Activated CD4-positive, alpha-beta T cell treated with anti-CD3 and anti-CD28 coated beads, Interleukin-2, Interleukin-4, amounts not matched to agents 100 ng/mL and 50 ng/mL, durations not matched to agents 16 hours and 8 hours (primary cell): ENCODE measurements at places on chromosomes 3 and 15.

DNA sequence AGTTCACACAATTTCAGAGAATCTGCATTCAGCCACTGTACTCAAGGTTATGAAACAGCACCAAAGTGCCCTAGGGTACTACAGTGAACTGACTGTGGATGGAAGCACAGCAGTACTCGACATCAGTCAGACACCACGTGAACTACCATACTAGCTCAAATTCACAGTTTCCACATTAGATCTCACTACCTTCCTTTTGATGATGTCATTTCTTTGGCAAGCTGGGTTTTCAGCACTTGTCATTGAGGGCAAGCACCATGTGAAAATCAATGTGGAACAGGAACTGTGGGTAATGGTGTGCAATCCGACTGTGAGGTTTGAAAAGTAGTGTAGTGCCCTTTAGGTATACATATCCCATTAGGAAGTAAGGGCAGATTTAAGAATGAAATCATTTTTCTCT is 110.5 kb upstream of the BFSP2 start:
- no peak for DNase-seq

DNA sequence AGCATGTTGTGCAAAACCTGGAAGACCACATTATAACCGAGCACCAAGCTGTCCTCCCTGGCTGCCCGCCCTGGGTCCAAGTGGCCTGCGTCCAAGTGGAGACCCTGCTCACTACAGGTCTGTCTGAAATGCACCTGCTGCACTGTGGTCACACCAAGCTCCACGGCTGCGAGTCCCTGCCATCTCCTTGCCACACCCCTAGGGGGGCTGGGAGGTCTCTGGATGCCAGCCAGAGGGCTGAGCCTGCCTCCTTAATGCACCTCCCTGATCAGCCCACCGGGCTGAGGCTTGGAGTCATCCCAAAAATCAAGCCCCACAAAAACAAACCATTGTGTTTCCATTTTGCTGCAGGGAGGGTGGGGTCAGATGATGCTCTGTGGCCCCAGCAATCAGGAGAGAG is 187.1 kb downstream of the MEGF11 start:
- DNase-seq = no peak

DNA sequence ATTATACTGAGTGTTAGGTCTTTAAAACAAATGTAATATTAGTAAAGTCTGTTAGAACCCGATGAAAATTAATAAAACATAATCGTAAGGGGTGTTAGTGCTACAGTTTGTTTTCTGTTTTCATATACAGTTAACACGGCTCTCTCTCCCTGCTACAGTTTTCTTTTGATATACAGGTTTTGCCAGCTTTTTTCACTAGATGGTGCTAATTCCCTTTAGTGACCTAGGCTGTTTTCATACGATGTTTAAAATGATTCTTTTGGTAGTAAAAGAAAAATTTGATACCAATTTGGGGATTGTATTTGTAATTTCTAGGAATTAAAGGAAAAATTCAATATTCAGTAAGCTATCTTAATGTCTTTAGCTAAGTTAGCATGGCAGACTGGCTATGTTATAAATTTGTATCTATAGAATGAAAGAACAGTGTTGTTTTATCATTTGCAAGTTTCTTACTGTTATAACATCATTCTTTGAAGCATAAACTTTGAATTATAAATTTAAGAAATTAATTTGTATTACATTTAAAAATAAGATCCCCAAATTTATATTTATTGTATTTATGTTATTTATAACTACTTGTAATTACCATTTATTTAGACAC is 11.5 kb downstream of the APH1B start:
- DNase-seq = peak; percentile 50

GRCh38 chr3:8839607-8840325 is 70.4 kb upstream of the OXTR start:
- no peak for DNase-seq

GRCh38 chr15:100997442-100997841 is 78.3 kb downstream of the LRRK1 start:
- no peak for DNase-seq

DNA sequence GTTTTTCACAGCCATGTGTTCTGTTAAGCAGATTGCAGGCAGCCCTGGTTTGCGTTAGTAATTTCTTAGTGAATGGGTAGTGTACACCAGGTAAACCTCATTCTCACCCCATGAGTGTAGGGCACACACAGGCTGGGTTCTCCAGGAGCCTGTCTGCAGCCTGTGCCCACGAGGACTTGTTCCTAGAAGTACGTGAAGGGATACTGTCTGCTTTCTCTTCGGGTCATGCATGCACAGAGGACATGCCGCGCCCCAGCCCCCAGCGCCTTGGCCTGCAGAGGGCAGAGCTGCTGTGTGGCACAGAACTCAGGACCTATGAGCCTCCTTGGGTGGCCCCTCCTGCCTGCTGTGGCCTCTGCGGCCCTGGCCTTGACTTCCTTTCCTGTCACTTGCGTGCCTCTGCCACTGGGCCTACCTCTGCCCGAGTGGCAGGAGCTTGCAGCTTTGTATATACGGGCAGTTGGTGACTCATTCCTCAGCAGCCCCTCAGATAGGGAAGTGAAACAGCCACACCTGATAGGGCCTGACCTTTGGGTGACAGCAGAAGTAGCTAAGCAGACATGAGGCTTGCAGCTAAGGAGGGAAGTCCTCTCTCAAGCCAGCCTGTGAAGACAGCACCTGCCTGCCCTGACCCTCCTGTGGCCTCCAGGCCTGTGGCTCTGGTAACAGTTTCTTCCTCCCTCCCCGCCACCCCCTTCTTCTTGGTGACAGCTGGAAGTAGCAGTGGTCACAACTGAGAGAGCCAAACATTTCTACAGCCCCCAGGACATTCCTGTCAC is 19.5 kb downstream of the PPCDC start:
- peak; percentile 86 for DNase-seq

GRCh38 chr15:26438316-26438715 is 334.6 kb downstream of the GABRB3 start:
- DNase-seq = no peak

GRCh38 chr15:100340721-100341238 is 995 bp downstream of the ADAMTS17 start:
- no peak for DNase-seq

GRCh38 chr3:110938629-110939028 is 133.0 kb upstream of the NECTIN3 start:
- DNase-seq = no peak

DNA sequence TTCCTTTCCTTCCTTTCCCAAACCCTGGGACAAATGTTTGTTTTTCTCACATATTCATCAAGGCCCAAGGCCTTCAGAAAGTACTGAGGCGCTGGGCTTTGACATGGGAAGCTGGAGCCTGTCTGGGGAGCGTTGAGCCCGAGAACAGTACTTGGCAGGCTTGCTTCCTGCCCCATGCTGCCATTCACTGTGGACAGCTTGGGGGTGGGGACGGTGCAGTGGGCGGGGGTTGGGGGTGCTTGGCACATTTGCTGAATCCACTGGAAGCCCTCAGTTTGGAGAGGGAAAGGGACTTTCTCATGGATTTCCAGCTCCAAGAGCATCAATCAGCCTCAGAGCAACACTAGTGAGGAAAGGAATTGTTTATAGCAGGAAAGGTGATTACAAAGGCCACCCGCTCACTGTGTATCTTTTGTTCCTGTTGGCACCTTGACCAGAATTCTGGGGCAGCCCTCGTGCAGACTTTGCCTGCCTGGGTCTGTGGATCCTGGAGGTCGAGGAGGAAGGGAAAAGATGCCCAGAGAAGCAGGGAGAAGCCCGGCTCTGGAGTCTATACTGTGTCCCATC is 199.8 kb upstream of the RGMA start:
- no peak for DNase-seq

- DNase-seq = no peak
Observed at GRCh38 chr3:119494597-119494996, 3.8 kb upstream of the TIMMDC1 start.

GRCh38 chr15:40594429-40594836 is 384 bp downstream of the KNL1 start:
- DNase-seq = no peak

- DNase-seq = no peak
Observed at GRCh38 chr3:5005367-5005766, 26.1 kb downstream of the BHLHE40 start.

DNA sequence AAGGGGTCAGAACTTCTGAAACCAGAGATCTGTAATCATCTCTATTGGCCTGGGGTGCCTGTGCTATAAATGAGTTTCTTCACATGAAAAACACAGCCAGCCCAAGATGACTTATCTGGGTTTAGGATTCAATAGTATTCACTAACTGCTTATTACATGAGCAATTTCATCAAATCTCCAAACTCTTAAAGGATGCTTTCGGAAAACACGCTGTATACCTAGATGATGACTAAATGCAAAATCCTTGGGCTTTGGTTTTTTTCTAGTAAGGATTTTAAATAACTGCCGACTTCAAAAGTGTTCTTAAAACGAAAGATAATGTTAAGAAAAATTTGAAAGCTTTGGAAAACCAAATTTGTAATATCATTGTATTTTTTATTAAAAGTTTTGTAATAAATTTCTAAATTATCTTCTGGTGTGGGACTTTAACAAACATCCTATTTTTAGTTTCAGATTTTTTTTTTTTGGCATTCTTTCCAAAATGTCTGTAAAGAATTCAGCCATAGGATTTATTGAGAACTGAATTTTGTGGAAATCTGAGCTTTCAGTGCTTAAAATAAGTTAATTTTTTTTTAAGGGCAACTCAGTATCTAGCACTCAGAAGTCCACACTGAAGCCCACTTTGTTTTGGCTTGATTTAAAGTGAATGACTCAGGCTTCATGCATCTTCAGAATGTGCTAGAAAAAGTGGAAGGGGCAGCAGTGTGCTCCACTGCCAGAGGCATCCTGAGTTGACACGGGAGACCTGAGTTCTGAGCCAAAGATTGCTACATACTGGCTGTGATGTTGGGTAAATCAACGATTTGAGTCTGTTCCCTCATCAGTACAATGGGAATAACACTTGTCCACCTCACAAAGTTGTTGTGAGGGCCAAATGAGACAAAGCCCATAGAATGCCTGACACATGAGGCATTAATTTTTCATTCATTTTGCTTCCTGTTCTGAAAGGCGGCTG is 18.7 kb downstream of the TMEM43 start:
- DNase-seq = no peak

- DNase-seq = no peak
Observed at GRCh38 chr15:101250341-101250831, 1.5 kb downstream of the CHSY1 start.

- no peak for DNase-seq
Observed at GRCh38 chr3:34141841-34142337, 343.5 kb downstream of the PDCD6IP start.

DNA sequence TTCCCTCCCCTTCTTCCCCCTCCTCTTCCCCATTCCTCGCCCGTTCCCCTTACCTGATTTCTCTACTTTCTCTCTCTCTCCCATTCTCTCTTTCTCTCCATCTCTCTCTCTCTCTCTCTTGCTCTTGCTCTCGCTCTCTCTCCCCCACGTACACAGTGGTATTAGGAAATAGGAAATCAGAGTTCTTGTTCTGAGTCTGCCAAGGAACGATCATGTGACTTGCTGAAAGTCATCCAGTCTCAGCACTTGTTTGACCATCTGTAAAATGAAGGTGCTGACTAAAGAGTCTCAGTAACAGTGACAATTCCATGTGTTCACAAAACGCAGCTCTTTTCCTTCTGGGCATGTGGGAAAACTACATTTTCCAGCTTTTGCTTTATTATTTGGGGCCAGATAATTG is 445.0 kb upstream of the TGFBR2 start:
- no peak for DNase-seq

DNA sequence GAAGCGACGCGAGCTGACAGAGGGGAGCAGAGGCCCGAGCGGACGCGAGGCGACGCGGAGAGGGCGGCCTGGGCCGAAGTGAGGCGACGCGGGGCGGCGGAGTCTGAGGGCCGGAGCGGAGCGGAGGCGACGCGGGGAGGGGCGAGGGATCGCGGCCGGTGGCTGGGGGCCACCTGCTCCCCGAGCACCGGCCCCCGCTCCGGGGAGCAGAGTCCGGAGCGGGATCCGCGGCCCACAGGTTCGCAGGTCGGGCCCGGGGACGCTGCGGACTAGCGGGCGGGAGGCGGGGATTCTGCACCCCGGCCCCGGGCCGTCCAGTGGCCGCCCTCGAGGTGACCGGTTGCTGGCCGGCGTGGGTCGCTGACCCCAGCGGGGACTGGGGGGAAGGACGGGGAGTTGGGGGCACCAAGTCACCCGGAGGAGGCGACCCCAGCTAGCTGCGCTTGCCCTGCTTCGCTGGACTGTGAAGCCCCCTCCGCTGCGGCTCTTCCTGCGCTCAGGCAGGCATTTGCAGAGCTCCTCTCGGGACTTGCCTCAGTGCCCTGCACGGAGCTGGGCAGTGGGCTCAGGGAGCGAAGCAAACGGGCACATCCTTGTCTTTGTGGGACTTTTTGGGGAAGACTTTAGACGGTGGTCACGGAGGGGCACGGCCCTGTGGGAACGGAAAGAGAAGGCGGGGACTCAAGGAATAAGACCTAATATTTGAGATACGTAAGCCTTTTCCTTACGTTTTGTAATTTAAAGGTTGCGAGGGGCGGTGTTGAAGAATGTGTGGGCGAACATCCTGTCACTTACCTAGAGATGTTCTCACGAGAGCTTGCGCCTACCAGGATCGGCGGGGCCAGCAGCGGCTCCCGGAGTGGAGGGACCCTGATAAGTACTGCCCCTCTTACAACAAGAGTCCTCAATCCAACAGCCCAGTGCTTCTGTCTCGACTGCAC is 566 bp downstream of the HMCES start:
- DNase-seq = peak; percentile 61

DNA sequence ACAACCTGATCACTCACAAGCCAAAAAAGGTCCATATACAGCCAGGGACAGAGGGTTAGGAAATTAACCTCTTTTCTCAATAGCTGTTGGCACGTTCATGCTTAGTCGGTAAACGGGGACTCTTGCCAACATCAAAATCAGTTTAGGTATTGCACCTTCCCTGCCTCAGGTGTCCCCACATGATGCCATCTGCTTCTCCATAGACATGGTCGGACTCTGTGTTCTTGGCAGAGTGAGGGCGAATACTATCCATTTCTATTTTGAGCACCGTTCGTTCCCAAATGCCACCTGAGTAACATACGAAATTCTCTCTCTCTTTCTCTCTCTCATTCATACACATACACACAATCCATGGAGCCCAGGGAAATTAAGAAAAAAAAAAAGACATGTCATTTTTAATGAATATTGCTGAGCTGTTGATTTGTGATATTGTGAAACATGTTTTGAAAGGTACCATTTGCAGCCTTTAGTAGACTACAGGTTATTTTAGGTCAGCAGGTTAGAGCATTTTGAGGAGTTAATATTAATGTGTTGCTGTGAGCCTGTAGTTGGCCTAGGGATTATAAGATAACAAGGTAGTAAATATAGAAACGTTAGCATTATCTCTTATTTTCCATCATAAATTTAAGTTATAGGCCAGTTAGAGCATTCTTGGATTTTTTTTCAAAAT is 78.5 kb downstream of the GHSR start:
- no peak for DNase-seq

DNA sequence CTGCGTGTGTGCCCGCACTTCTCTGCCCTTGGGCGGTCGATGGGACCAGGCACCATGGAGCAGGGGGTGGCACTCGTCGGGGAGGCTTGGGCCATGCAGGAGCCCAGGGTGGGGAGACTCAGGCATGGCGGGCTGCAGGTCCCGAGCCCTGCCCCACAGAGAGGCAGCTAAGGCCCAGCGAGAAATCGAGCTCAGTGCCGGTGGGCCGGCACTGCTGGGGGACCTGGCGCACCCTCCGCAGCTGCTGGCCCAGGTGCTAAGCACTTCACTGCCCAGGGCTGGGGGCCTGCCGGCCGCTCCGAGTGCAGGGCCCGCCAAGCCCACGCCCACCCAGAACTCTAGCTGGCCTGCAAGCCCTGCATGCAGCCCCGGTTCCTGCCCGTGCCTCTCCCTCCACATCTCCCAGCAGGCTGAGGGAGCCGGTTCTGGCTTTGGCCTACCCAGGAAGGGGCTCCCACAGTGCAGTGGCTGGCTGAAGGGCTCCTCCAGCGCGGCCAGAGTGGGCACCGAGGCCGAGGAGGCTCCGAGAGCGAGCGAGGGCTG is 553 bp upstream of the RTP4 start:
- no peak for DNase-seq
